ENCODE measurements at places on chromosomes 5 and 9. TPM values are rescaled to one million over a fixed set of nuclear protein-coding genes. Genes with fewer than 3 reads are reported as not detected.

The UBAP1 gene
- total RNA-seq = 26.0 TPM

The DMRT2 gene
- not detected for total RNA-seq

The EQTN gene
- not detected for total RNA-seq

The ABO gene
- total RNA-seq = not detected

The SCAI gene
- total RNA-seq = 3.5 TPM

The LCN15 gene
- not detected for total RNA-seq

The HTR4 gene
- total RNA-seq = not detected

The AKNA gene
- total RNA-seq = 3.8 TPM
